A549 treated with CpdA at 1 μM for 4 hours (cell line): ENCODE measurements at places on chromosomes 2 and 18. TPM values are rescaled to one million over a fixed set of nuclear protein-coding genes. Genes with fewer than 3 reads are reported as not detected.

ANKRD62 gene
- not detected in 5 replicates for total RNA-seq

LBH gene
- 102 to 200 TPM (median 134 TPM) in 5 replicates for total RNA-seq

HRH4 gene
- total RNA-seq = 0.01 TPM in 1 of 5 replicates, not detected in the others

SAP130 gene
- 11.2 to 14.2 TPM (median 12.9 TPM) in 5 replicates for total RNA-seq

CRYBA2 gene
- 0.44 TPM in 1 of 5 replicates, not detected in the others for total RNA-seq

TMEM150A gene
- 10.2 to 15.1 TPM (median 11.9 TPM) in 5 replicates for total RNA-seq

HNMT gene
- 0.38 to 1.8 TPM (median 0.68 TPM) in 5 replicates for total RNA-seq

SLC4A3 gene
- 2.4 to 4.0 TPM (median 2.9 TPM) in 5 replicates for total RNA-seq

RAB6C gene
- not detected in 5 replicates for total RNA-seq

GKN2 gene
- 2.6 to 3.8 TPM (median 3.4 TPM) in 5 replicates for total RNA-seq

KCNIP3 gene
- total RNA-seq = 1.0 to 1.9 TPM (median 1.7 TPM) in 5 replicates

PRSS56 gene
- total RNA-seq = 0.08 to 0.20 TPM (median 0.14 TPM) in 4 of 5 replicates, not detected in the other

EFEMP1 gene
- total RNA-seq = 30.5 to 60.6 TPM (median 41.0 TPM) in 5 replicates

CCBE1 gene
- total RNA-seq = 6.9 to 14.3 TPM (median 8.6 TPM) in 5 replicates

AQP12A gene
- not detected in 5 replicates for total RNA-seq

PCARE gene
- not detected in 5 replicates for total RNA-seq
